ENCODE measurements at places on chromosomes 2 and 18.

- DNase-seq: no peak
These were observed 156.3 kb downstream of the EPHA4 start for GRCh38 chr2:221415789-221416188.

GRCh38 chr2:239762655-239763269 is 262.4 kb downstream of the NDUFA10 start:
- no peak for DNase-seq

DNA sequence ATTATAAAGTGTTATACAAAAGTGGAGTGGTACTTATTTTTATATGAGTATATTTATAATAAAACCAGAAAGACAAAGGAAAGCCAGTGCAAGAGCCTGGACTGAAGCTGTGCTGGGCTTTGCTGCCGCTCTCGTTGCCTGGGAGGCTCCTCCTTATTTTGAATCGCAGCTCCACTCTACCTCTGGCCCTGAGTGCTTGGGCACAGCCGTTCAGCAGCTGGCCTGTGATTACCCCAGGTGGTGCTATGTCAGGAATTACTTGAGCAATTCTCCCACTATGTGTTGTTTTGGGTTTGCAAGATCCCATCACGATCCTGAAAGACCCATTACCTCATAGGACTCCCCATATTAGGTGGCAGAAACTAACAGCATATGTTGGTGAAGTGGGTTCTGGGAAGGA is 53.0 kb upstream of the LCLAT1 start:
- DNase-seq: no peak

DNA sequence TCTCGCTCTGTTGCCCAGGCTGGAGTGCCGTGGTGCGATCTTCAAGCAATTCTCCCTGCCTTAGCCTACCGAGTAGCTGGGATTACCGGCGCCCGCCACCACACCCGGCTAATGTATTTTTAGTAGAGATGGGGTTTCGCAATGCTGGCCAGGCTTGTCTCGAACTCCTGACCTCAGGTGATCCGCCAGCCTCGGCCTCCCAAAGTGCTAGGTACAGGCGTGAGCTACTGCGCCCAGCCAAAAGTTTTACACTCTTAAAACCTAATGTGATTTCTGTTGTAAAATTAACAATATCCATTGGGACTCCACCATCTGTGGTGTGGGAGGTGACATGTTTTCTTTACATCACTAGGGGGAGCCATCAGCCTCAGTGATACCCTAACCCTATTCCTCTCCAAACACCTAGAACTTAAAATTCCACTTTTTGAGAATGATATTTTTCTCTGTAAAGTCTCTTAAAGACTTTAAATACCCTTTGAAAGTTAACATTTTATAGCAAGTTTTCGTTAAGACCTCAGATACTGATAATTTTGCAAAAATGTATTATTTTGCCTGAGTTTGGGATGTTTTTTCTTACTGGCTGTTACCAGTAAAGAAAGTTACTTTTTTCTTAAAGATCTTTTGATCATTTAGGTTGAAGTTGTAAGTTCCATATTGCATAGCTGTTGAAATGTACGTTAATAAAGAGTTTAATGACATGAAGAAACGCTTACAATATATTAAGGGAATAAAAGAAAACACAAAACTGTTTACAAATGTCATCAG is 11.6 kb upstream of the EIF2AK2 start:
- DNase-seq: no peak

- DNase-seq: no peak
These were observed 6.7 kb downstream of the CNNM3 start for GRCh38 chr2:96822786-96823185.

DNA sequence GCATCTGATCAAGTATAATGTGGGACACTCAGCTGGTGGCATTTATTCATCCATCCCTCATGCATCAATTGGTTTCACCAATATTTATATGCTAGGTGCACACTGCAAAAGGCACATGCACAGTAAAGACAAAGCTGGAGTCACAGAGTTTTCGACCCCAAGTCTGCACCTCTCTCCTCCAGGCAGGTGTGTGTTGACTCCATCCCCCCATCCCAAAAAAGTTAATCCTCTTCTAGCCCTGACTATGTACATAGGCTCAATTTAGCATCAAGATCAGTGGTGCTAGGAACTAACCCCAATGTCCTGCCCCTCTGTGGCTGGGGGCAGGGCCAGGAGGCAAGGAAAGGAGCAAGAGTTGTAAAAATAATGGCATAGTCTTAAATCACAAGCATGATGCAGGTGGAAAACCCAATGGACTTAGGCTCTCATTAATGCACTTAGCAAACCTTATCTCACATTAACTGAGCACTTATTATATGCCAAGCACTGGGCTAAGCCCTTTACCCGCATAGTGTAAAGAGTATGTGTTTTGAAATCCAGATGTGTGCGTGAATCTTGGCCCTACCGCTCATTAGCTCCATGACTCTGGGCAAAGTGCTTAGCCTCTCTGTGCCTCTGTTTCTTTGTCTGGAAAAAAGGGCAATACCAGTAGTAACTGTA is 3.1 kb downstream of the EVA1A start:
- no peak for DNase-seq

GRCh38 chr18:13409026-13409425 is 190.5 kb downstream of the LDLRAD4 start:
- no peak for DNase-seq

- no peak for DNase-seq
These were observed 80.8 kb downstream of the GAREM1 start for GRCh38 chr18:32389858-32390257.

DNA sequence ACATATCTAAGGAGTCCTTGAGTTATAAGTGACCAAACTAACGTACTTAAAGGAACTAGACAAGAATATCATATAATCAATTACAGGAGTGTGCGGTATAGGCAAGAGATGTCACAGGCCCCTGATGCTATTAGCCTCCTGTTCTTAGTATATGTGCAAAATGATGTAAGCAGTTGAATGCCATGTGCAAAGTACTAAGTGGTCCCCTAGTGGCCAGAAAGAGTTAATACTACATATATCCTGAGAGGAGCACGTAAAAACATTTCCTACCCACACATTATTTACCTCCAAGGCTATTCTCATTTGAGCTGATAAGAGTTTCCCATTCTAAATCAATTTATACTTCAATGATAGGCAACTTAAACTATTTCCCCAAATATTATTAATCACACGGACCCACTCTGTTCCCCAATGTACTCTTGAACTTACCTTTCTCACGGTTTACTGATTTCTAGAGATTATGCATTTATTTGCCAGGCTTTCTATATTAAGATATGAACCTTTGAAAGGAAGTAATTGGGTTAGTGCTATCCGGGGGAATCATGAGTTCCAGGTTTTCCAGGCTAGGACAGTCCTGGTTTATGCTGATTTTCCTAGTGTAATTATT is 158.0 kb upstream of the KLHL14 start:
- DNase-seq: no peak

DNA sequence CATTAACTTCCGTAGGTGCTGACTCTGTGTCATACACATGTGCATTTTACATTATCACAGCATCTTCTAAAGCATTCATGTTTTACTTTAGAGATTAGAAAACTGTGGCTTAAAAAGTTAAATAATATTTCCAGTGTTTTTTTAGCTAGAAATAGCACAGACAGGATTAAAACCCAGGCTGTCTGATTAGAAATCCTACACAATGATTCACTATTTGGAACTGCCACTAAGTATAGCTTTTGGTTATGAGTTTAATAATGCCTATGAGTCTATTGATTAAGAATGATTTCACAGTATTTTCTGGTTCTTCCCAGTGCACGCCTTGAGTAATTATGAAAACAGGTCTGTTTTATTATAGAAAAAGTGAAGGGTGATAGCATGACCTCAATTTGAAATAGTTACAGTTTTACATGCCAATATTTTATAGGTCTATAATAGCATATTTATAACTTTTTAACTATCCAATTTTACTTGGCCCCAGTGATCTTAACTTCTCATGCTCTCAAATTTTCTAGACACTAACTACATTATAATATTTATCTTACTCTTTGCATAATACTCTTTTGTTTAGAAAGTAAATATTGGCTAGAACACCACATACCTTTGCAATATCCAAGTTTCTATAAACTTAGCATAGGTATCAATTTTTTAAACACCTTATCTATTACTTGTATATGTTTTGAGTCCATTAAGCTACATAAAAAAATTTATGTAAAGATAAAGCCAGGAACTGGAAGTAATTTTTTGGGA is 313.2 kb downstream of the RND3 start:
- no peak for DNase-seq

DNA sequence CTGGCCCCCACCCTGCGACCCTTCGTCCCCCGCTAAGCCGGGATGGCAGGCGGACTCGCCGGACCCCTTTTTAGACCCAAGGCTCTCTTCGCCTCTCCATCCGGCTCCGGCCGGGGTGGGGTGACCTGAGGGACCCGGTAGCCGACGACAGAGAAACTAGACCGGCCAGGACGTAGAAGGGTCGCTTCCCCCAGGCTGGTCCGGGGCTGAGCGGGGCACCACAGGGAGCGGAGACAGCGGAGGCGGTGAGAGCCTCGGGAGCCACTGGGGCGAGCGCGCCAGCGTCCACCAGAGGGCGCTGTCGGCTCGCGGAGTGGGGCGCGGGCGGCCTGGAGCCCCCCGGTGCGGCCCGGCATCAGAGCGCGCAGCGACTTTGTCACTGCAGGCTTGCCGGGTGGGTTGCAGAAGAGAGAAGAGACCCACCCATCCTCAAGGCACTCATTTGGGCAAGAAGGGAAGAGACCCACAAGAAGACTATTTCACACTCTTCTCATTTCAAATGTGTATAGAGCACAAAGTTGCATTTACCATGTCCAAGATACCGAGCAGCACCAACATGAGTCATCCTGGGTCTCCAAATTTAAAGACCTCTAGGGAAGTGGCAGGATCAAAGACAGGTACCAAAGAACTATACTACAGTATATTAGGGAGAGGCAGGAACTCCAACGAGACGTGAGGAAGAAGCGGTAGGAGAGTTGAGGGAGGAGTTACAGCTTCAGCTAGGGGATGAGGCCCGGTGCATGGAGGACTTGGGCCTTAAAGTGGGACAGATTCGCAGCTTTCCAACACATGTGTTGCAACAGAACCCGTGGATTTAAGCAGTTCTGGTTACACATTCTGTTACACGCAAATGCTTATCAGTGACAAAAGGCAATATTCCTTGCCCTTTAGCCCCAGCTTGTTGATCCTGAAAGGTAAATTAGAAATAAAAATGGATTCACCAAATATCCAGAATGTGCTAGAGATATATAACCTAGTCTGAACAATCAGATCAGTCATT is 7.6 kb upstream of the PRKCE start:
- peak; percentile 85 for DNase-seq

DNA sequence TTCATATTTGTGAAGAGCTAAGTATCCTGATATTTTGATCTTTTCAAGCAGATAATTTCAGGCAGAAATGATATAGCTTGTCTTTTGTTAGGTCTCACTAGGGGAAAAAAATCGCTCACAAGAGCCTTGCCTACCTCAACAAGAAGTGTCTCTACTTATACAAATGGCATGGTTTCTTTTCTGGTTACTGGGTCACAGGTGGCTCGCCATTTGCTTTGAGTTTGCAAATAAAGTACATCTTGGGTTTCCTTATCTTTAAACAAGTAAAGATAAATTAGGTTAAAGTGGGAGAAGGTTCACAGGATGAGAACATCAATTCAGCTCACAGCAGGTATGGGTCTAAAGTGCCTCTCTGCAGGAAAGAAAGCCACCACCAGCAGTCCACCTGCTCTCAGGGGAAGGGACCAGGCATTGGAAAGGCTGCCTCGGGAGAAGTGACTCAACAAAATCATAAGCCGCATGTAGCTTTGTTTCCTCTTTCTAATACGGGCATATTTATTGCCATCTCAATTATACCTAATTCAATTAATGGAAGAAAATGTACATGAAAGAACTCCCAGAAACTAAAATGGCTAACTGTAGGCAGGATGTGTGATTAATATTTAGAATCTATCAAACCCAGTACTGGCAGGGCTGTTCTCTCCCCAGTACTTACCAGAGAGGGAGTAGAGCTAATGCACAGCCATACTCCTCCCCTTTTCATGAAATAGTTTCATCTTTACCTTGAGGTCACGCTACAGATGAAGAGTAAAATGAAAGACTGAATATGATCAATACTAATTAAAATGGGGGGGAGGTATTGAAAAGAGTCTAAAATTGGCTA is 28.3 kb downstream of the CDC42EP3 start:
- DNase-seq: no peak

DNA sequence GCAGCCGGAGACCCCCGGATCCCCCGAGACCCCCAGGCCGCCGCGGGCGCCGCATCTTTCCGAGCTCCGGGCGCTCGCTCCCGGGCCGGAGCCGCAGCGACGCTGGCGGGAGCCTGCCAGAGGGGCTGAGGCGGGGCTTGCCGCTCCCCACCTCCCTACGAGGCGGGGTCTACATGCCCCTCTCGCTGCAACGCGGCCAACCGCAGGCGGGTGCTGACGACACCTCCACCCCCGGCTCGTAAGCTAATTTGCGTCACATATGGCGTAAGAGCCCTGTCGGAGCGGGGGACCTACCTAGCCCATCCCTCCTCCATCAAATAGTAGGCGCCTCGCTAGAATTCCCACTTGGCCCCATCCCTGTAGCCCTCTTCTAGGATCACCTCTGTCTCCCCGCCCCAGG is at the start of gene PTPRN:
Gene PTPRN (minus strand): TSS at position 124 of the 400 bp plus-strand sequence. CDS start 69 bp downstream, at position 55.
- no peak for DNase-seq

GRCh38 chr2:221289389-221289788 is 282.7 kb downstream of the EPHA4 start:
- DNase-seq: no peak

DNA sequence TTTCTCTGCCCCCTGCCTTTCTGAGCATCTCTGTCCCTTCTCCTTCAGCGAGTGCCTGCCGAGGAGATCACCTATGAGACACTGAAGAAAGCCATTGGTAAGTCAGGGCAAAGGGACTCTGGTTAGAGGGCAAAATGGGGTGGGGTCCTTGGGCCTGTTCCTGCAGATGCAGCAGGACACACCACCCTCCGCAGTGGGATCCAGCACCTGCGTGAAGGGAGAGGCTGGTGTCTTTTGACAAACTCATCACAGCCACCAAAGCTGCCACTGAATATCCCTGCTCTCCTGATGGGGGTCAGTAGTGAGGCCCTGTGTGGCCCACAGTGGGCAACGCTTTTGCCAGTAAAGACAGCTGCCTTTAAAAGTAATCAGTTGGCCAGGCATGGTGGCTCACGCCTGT is 18.7 kb downstream of the POMC start:
- no peak for DNase-seq

DNA sequence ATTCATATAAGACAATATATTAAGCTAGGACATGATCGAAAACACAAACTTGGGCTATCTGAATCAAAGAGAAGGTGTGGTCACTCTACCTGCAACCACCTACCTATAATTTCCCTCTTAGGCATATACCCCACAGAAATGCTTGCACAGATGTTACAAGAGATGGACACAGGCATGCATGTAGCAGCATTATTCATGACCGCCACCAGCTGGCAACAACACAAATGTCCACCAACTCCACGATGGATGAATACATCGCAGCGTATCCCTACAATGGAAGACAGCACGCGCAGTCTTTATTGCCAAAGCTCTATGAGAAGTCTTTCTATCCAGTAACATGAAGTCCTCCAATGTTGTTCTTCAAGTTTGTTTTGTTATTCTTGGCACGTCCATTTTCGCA is 90.8 kb downstream of the ARL4C start:
- DNase-seq: no peak

DNA sequence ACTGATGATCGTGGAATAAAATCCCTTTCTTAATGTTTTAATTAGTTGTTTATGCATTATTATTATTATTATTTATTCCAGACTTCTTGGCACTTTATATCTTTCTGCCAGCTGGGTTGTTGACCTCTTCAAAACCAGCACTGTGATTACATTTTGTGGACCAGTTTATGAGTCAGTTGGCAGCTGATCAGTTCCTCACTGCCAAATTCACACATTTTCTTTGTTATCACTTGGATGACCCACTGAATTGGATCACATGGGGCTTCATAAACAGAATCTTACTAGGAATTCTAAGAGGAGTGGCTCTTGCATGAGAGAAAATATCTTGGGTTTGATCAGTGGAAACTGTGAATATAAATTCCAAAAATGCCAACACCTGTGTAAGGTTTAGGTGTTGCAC is 321.8 kb upstream of the SPRED2 start:
- no peak for DNase-seq

Data from type B pancreatic cell (in vitro differentiated cells).